ENCODE measurements at places on chromosomes 1 and 21.
A peak's percentile ranks its signal among the peaks of the same experiment; 100 is the strongest.

DNA sequence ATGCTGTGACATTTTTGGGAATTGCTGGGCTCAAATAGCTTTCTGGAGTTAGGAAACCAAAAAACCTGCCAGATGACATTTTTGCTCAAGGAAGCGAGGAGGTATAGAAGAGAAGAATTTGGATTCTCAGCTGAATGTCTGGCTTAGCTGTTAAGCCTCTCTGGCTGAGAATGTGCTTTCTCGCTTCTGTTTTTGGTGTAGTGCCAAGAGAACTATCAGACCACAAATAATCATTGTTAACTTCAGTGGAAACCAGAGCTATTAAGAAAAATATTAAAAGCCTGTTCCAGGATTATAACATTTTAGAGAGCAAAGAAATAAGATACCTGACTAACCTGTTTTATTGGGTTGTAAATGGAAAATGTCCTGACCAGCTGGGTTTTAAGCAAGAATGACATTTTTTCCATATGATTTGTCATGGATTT lies 39.5 kb upstream of the DIPK1A start:
- no peak for DNase-seq

- DNase-seq = no peak
Measured at GRCh38 chr1:228166170-228166936, 749 bp downstream of the IBA57 start.

DNA sequence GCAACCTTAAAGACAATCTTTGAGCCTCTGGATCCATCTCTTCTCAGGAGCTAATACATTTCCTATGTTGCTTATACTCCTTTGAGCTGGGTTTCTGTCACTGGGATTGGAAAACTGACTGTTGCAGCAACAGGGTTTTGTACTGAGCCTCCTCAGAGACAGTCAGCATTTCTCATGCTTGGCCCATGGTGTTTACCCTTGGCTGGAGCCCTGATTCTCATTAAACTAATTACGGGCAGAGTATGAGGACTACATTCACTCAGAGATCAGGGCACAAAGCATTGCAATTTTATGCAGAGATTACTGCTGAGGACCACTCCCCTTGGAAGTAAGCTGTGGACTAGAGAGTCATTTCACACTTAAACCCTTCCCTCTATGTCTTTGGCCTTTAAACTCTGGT lies 134.5 kb downstream of the LRIG2 start:
- no peak for DNase-seq

DNA sequence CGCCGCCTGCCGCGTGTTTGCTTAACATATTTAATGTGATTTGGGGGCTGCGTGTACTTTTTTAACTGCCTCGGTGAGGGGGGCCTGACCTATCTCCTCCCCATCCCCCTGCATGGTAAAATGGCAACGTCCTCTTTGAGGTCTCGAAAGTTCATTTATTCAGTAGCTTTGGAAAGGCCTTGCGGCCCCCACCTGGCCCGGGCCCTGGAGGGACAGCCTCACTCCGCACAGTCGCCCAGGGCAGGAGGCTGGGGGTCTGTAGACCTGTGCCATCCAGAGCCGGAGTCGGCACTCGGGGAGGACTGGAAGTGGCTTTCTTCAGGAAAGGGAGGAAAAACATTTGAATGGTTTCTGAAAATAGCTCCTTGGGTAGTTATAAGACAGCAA lies 38.0 kb upstream of the ACTRT2 start:
- no peak for DNase-seq

DNA sequence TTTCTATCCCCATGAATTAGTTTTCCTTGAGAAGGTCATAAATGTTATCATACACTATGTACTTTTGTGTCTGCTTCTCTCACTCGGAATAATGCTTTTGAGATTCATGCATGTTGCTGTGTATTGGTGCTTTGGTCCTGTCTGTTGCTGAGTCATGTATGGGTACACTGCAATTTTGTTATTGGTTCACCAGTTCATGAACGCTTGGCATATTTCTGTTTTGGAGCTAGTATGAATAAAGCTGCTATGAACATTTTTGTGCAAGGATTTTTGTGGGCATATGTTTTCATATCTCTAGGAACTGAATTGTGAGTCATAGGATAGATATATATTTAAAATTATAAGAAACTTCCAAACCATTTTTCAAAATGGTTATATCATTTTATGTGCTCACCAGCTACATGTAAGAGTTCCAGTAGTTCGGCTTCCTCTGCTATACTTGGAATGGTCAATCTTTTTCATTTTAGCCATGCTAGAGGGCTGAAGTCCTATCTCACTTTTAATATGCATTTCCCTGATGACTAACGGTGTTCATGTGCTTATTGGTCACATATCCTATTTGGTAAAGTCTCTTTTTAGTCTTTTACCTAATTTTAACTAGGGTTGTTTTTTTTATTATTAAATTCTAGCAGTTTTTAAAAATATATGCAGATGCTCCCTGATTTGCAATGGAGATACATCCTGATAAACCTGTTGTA lies 38.2 kb downstream of the ETS2 start:
- DNase-seq = no peak

DNA sequence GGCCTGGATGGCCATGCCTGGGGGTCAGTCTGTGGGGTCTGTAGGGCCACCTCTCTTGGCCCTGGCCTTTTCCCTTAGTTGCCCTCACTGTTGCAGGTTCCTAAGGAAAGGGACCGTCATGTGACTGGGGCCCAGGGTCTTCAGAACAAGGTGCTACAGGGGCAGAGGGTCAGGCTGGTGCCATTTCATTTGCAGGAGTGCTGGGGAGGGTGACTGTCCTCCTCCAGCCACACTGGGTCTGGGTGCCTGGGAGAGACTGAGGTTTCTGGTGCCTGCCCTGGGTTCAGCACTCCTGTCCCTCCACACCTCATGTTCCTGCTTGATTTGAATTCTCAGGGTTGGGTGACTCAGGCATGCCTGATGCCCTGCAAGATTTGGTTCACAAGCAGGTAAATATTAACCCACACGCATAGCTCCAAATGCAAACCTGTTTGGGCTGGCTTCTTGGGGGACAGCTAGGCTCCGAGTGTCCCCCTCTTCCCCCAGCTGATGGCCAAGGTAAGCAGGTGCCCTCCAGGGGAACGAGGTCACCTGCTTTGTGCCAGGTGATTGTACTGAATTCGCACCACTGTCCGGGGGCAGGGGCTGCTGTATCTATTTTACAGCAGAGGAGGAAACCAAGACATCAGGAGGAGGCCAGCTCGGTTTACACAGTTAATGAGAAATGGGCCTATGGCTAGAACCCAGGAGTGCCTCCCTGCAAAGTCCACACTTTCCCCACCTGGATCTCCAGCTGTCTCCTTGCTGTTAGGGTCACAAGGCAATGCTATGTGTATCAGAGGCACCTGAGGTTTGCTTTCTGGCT lies 20.3 kb downstream of the ARHGEF10L start:
- DNase-seq = no peak

- peak; percentile 80 for DNase-seq
Measured at GRCh38 chr1:168476588-168477385, 67.0 kb downstream of the XCL2 start.

- no peak for DNase-seq
Measured at GRCh38 chr1:118333601-118334210, 148.7 kb upstream of the SPAG17 start.

DNA sequence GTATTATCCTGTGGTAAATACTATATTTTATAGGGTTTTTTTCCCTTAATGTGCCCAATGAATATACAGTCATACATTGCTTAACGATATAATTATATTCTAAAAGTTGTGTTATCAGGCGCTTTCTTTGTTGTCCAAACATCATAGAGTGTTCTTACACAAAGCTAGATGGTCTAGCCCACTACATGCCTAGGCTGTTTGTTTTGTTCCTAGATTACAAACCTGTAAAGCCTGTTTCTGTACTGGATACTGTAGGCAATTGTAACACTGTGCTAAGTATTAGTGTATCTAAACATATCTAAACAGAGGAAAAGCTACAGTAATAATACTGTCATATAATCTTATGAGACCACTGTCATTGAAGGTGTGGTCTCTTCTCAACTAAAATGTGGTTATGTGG lies 242.6 kb upstream of the C1orf105 start:
- peak; percentile 27 for DNase-seq

- DNase-seq = no peak
Measured at GRCh38 chr1:206012086-206012859, 9.1 kb upstream of the RAB7B start.

DNA sequence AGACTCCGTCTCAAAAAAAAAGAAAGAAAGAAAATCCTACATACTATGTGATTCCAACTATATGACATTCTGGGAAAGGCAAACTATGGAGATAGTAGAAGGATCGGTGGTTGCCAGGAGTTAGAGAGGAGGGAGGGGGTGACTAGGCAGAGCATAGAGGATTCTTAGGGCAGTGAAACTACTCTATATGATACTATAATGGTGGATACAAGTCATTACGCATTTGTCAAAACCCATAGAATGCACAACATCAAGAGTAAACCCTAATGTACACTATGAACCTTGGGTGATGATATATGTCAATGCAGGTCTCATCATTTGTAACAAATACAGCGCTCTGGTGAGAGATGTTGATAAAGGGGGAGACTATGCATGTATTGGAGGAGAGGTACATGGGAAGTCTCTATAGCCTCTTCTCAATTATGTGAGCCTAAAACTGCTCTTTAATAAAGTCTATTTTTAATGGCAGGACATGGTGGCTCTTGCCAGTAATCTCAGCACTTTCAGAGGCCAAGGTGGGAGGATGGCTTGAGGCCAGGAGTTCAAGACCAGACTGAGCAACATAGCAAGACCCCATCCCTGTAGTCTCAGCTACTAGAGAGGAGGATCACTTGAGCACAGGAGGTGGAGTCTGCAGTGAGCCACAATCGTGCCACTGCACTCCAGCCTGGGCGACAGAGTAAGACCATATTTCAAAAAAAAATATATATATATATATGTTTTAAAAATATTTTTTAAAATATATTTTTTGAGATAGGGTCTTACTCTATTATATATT lies 17.0 kb downstream of the SLC2A5 start:
- no peak for DNase-seq

DNA sequence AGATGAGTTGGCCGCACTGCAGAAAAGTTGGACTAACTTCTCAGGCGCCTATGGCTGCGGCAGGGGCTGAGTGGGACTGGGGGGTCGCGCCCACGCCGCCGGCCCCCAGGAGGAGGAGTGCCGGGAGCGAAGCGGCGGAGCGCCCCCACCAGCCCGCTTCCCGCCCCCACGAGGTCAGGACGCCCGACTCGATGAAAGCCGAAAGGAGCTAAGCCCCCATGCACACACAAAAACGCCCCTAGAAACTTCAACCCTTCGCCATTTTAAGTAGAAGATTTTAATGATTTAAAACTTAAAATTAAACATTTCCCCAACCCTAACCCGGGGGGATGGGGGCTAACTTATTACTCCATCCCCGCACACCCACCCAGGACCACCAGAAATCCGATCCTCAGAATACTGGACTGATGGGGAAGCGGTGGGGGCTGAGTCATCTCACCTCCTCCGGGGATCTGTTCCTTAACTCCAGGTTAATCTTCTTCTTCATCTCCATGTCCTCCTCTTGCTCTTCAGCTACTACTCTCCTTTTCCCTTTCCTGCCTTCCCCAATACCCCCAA lies 539 bp downstream of the ANP32E start:
- DNase-seq = no peak

DNA sequence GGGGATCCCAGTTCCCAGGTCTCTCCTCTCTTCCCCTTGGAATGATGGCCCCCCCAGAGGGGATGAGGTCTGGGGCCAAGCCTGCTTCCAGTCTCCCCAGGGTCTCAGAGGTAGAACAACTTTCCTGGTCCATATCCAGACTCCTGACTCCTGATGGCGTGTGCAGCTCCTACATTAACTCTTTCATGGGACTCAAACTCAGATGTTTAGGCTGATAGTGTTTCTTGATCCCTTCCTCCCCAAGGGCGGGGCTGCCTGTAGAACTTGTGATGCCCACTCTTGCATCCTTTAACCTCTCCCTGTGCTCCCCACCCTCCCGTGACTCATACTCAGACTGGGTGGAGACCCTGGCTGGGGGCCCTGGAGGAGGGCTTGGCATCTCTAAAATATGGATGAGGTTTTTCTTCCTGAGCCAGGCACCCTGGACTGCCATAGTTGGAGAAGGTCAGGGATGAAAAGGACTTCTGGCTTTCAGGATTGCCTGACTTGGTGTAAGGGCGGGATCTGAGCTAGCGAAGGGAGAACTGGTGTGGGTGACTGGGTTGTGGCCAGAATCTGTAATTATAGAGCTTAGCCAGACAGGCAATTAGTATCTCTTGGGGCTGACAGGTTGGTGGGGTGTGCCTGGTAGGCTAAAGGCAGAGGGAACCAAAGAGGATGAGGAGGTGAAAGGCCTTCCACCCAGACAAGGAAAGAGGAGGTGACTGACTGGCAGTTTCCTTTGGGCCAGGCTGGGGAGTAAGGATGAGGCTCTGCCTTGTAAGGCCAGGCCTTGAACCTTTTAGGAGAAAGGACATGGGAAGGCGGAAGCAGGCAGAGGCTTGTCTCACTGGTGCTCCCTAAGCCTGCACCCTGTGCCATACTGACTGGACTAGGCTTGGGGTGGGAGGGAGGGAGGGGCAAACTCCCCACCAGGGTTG lies 1.5 kb downstream of the ATP8B2 start:
- no peak for DNase-seq

DNA sequence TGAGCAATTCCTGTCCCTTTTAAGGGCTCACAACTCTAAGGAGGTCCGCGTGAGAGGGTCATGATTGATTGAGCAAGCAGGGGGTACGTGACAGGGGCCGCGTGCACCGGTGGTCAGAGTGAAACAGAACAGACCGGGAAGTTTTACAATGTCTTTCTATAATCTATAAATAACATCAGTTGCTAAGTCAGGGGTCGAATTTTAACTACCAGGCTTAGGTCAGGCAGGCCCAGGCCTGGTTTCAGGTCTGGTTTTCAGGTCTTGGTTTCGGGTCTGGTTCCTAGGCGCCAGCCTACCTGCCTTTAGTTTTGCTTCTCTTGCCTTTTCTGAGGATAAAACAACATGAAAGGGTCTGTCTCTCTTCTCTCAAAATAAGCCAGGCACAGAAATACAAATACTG lies 476.0 kb upstream of the CAMK1G start:
- no peak for DNase-seq

GRCh38 chr1:18919197-18919905 lies 17.0 kb upstream of the ALDH4A1 start:
- DNase-seq = no peak

- DNase-seq = no peak
Measured at GRCh38 chr1:166858726-166859419, 17.2 kb downstream of the TADA1 start.

DNA sequence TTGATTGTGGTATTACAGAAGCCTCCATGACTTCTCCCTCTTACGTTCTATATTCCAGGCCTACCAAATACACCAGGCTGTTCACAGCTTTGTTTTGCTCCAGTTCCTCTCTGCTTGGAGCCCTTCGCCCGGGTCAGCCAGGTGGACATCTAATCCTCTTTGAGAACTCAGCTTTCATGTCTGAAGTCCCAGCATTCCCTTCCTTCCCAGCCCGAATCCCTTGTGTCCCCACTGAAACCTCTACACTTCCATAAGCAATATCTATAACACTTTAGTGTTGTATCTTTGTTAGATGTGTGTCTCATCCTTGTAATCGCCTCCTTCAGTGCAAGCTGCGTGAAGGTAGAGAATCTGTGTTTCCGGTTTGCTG lies 1.9 kb downstream of the RNF11 start:
- DNase-seq = peak; percentile 60

DNA sequence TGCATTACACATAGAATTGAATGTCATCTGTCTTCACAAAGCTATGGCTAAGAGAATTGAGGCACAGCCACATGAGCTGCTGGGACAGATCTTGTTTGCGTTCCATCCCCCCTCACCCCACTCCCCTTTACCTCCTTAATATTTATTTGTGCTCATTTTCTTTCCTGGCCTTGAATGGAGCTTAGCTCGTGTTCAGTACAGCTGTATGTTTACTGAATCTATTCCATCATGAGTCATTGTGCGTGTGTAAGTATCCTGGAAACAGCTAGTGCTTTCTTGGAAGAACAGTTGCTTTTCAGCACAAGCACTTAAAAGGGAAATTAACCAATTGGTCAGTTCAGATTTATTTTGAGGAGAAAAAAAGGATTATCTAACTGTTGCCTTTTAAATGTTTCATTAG lies 14.7 kb downstream of the PROX1 start:
- peak; percentile 64 for DNase-seq

Data from NCI-H510A treated with DMSO at 0.1 percent for 48 hours (cell line).